RWPE2 (cell line): ENCODE measurements at places on chromosomes 1 and 21.

DNA sequence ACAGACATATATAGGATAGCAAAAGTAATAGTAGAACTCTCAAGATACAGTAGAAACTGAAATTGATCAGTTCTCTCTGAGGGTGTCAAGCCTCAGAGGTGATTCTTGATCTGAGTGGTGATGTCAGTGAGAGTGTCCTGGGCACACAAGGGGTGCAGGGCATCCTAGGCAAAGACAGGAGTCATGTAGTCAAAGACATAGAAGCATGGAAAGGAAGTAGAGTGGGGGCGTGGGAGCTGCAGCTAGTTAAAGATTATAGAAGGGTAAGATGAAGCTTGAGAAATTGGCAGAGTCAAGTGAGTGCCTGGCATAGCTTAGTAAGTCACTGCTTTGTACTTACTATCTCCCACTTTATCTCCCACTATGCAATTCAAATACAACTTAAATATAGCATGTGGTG is 22.8 kb downstream of the CDC7 start:
- H3K4me1 ChIP-seq, result no peaks in the 10 kb centered on the region
- H3K36me3 ChIP-seq, result peaks cover 29% of the 10 kb centered on the region
- no peak overlapping the region for H3K4me3 ChIP-seq
- no peak for DNase-seq
- H3K27me3 ChIP-seq, result no peaks in the 10 kb centered on the region
- H3K27ac ChIP-seq, result no peak overlapping the region

GRCh38 chr1:81128079-81128478 is 672.7 kb upstream of the ADGRL2 start:
- no peaks in the 10 kb centered on the region for H3K27me3 ChIP-seq
- H3K4me3 ChIP-seq, result no peak overlapping the region
- no peak overlapping the region for H3K27ac ChIP-seq
- H3K4me1 ChIP-seq, result no peaks in the 10 kb centered on the region
- no peak for DNase-seq
- H3K36me3 ChIP-seq, result no peaks in the 10 kb centered on the region

DNA sequence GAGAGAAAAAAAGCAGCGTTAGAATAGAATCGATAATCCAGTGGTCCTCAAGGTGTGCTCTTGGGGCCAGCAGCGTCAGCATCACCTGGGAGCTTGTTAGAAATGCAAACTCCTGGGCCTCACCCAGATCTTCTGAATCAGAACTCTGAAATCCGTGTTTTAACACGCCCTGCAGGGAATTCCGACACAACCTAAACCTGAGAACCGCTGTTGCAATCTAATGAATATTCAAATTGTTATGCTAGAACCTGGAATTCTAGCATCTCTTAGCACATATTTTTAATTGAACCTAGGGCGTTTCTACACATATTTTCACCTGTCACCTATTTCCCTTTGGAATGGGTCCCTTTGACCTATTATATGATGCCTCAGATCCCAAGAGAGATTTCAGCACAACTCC is 175.7 kb downstream of the PSMG1 start:
- H3K36me3 ChIP-seq, result no peaks in the 10 kb centered on the region
- peak overlapping the region; percentile 42 for H3K27ac ChIP-seq
- no peaks in the 10 kb centered on the region for H3K27me3 ChIP-seq
- H3K4me3 ChIP-seq, result no peak overlapping the region
- DNase-seq, result no peak

GRCh38 chr21:44478124-44478800 is 23.0 kb downstream of the LRRC3 start:
- no peaks in the 10 kb centered on the region for H3K4me1 ChIP-seq
- no peak overlapping the region for H3K4me3 ChIP-seq
- H3K27me3 ChIP-seq, result no peaks in the 10 kb centered on the region

- peak overlapping the region; percentile 50 for H3K4me3 ChIP-seq
- no peaks in the 10 kb centered on the region for H3K4me1 ChIP-seq
- peaks cover 21% of the 10 kb centered on the region for H3K36me3 ChIP-seq
Observed at GRCh38 chr1:11664336-11665065, 501 bp downstream of the FBXO6 start.
